Heart left ventricle (tissue), 16 donors: ENCODE measurements at places on chromosomes 6 and 20. TPM values are rescaled to one million over a fixed set of nuclear protein-coding genes. Genes with fewer than 3 reads are reported as not detected.
A peak's percentile ranks its signal among the peaks of the same experiment; 100 is the strongest.

GRCh38 chr20:37902504-37903313 lies at the start of gene VSTM2L:
Gene VSTM2L (plus strand): TSS chr20:37903127. CDS start chr20:37903351, 224 bp downstream.
- DNase-seq = no peak

OARD1 gene
- total RNA-seq = 17.7 TPM

DNA sequence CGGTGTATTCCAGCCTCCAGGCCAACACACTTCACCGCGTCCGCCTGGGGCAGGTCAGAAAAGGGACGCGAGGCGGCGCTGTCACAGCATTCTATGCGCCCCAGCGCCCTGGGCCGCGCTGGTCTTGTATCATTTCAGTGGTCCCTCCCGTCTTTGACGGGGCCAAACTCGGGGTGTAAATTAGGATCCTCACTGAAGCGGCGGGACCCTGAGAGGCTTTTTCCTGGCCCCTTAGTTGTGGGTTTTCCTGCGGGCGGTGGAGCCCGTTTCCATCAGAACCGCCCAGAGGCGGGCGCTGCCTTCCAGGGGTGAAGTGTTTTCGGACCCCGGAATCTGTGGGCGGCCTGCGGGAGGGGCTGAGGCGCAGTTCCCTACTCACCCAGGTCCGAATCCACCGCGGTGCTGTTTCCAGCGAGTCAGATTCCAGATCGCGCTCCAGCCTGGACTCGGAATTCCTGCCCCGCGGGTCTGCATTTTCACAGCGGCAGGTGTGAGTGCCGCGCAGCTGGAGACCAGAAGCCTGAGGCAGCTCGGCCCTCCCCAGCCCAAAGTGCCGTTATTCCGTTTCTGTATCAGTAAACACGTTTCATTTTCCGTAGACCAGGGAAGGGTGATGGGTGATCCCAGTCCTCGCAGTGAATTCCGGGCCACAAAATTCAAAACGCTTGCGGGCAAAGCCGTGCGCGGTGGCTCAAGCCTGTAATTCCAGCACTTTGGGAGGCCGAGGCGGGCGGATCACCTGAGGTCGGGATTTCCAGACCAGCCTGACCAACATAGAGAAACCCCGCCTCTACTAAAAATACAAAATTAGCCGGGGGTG lies 3.9 kb upstream of the MICB start:
- peak; percentile 80 for DNase-seq

GRCh38 chr20:61886721-61887595 lies 178.7 kb downstream of the TAF4 start:
- DNase-seq = no peak

GRCh38 chr20:58840816-58841538 lies 9.7 kb downstream of the GNAS-AS1 start:
- DNase-seq = no peak

PRSS35 gene
- total RNA-seq = not detected
